Caco-2 (cell line): ENCODE measurements at places on chromosomes 12 and 14. TPM values are rescaled to one million over a fixed set of nuclear protein-coding genes. Genes with fewer than 3 reads are reported as not detected.
A peak's percentile ranks its signal among the peaks of the same experiment; 100 is the strongest.

- H3K4me3 ChIP-seq: peak overlapping the region; percentile 38
- no peaks in the 10 kb centered on the region for H3K36me3 ChIP-seq
- H3K4me1 ChIP-seq: peaks cover 7% of the 10 kb centered on the region
- H3K27me3 ChIP-seq: no peaks in the 10 kb centered on the region
Measured at GRCh38 chr14:20630340-20631022, 11.0 kb downstream of the OR6S1 start.

DNA sequence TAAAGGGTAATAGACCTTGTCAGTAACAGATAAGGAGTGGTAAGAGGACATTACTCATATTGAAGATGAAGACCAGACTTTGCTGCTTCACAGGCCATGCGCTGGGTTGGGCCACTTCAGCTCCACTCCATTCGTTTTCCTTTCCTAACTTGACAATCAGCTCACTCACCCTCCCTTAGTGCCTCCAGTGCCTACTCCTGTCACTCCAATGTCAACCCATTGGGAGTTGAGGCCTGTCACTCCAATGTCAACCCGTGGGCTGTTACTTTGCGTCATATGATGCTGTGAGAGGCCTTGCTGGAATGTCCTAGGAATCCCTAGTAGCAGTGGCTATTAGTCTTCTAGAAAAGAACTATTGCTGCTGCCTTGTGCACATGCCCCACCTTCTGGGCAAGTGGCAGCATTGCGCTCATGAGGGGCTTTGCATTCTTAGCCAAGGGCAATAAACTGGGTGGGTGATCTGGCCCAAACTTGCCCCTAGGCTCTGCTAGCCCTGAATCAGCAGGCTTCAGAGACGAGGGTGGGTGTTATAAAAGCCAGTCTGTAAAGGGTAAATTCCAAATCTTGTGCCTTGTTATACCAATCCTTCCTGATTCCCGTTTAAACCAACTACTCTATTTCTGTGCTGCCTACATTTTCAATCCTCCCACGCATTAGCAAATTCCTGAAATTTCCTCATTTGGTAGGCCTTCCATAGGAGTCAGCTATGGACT lies 36.1 kb downstream of the BAZ2A start:
- no peaks in the 10 kb centered on the region; the same call in 1 of the 2 replicates for H3K36me3 ChIP-seq
- no peaks in the 10 kb centered on the region for H3K27me3 ChIP-seq
- H3K4me3 ChIP-seq: no peak overlapping the region
- H3K27ac ChIP-seq: peak overlapping the region; percentile 81

DNA sequence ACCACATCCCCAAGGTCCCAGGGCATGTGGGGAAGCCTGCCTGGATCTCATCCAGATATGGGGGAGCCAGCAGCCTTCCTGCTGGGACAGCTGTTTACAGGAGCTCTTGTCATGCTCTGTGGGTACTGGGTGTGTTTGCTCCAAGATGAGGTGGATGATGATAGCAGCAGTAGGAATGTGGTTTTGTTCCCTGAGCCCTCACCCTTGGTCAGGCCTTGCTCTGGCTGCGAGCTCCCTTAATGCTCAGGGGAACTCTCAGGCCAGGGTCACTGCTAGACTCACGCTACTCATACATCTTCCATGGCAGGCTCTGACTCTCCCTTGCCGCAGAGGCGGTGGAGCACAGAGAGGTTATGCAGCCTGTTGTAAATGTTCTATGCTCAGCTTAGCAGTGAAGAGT lies 990.3 kb downstream of the AACS start:
- no peaks in the 10 kb centered on the region for H3K27me3 ChIP-seq
- no peak overlapping the region for H3K27ac ChIP-seq
- H3K4me3 ChIP-seq: no peak overlapping the region
- no peaks in the 10 kb centered on the region for H3K36me3 ChIP-seq
- no peaks in the 10 kb centered on the region for H3K4me1 ChIP-seq
- DNase-seq: no peak

GRCh38 chr12:103814436-103814835 lies 26.6 kb downstream of the NT5DC3 start:
- no peak overlapping the region for H3K4me3 ChIP-seq
- DNase-seq: no peak
- H3K4me1 ChIP-seq: no peaks in the 10 kb centered on the region
- no peaks in the 10 kb centered on the region; the same call in 1 of the 2 replicates for H3K36me3 ChIP-seq

DNA sequence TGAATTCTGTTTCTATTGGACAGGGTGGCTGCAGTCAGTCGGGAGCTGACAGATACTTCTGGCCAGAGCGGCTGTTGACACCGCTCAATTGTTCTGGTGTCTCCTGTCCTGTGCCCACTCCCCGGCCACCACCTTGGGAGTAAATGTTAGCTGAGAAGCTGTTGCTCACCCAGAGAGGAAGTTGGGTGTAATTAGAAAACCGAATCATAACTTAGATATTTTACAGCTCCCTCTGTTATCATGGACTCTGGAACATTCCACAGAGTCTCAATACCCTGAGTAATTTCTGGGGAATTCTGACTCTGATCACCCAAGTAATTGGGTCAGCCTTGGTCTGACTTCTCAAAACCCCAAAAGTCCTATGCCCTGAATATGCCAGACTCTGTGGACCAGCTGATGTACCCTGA lies 58.3 kb upstream of the RFLNA start:
- DNase-seq: peak; percentile 51
- no peak overlapping the region for H3K4me3 ChIP-seq
- H3K4me1 ChIP-seq: peaks cover 78% of the 10 kb centered on the region
- H3K36me3 ChIP-seq: no peaks in the 10 kb centered on the region

DNA sequence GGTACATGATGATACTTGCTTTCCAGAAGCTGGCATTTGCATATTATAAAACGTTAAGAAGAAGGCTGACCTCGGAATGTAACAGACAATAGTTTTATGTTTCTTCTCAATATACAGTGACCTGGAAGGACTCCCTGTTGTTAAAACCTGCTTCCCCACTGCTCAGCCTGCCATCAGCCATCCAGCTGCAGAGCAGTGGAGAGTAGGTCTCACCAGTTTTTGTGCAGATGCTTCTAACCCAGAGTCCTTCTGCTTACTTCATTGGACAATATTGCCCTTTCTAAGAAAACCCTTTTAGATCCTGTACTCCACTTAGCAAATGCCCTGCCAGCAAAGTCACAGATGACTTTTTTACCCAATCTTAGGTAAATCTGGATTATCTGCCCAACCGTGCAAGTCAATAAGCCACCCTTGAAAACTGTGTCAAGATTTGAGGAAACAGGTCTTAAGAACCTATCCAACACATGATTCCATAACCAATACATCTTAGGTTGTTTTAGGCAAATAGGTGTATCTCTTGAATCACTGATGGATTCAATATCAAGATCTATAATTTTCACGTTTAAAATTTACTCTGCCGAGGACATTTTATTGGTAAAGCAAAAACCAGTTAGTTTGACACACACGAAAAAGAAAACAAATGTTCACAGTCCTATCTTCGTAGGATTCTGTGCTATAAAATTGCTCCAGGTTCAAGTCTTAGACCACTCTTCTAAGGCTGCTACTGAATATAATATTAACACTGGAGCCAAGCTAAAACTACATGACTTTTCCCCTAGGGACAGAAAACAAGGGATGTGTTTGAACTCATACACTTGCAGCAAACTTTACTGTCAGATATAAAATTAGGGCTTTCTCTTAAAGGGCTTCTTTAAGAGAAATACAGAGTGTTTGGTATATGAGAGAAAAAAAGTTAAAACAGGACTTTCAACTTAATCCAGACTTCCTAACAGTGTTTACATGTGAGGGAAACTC lies 5.7 kb downstream of the PHLDA1 start:
- no peak overlapping the region for H3K4me3 ChIP-seq
- H3K36me3 ChIP-seq: no peaks in the 10 kb centered on the region
- peaks cover 14% of the 10 kb centered on the region for H3K4me1 ChIP-seq
- DNase-seq: no peak
- no peaks in the 10 kb centered on the region for H3K27me3 ChIP-seq

DNA sequence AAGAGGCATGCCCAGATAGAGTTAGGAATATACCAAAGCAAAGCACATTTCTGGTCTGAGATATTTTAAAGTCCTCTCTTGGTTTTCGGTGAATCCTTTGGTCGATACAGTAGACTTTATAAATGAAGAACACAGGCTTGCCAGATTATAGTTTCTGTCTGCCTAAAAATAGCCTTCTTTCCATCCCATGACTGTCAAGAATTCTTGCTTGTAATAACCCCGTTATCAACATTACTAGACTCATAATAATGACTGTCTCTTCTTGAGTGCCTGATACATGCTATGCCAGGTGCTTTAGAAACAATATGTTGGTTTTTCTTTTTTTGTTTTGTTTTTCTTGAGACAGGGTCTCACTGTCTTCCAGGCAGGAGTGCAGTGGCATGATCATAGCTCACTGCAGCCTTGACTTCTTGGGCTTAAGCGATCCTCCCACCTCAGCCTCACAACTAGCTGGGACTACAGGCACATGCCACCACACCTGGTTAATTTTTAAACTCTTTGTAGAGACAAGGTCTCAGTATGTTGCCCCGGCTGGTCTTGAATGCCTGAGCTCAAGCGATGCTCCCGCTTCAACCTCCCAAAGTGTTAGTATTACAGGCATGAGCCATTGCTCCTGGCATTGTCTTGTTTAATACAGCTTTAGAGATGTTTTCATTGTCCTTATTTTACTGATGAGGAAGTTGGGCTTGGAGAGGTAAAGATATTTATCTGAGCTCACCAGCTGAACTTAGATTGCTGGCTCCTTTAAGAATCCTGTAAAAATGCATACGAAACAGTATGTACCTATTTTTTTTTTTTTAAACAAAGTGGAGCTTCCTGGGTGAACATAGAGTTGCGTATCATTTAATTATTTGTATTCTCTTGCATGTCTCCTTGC lies 30.4 kb downstream of the CHST11 start:
- H3K4me3 ChIP-seq: no peak overlapping the region
- no peaks in the 10 kb centered on the region for H3K4me1 ChIP-seq
- no peak overlapping the region for H3K27ac ChIP-seq
- H3K36me3 ChIP-seq: no peaks in the 10 kb centered on the region
- no peaks in the 10 kb centered on the region for H3K27me3 ChIP-seq
- DNase-seq: no peak

DNA sequence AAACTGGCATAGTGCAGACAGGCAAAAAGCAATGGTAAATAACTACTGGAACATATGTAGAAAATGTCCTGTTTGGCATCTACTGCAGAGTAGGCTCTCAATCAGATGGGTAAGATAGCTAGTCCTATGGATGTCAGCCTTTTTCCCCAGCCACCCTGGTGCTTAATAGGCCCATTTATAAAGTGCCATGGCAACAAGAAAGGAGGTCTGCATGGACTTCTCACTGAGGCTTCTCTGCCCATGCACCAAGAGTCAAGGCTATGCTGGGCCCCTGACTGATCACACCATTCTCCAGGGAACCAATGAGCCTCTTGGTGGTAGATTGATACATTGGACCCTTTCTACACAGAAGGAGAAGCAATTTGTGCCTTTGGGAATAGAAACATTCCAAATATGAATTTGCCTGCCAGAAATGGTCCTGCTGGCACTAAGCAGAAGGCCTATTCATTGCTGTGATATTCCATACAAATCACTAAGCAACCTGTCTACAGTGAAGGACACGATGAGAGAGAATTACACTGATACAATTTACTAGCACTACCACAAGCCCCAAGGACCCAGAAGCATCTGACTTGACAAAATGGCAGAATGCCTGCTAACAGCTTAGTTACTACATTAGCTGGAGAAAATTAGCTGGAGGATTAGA lies 43.8 kb downstream of the RESF1 start:
- no peak overlapping the region for H3K4me3 ChIP-seq
- no peaks in the 10 kb centered on the region for H3K4me1 ChIP-seq
- H3K36me3 ChIP-seq: peaks cover under 1% of the 10 kb centered on the region; the same call in 1 of the 2 replicates
- H3K27ac ChIP-seq: no peak overlapping the region
- no peaks in the 10 kb centered on the region for H3K27me3 ChIP-seq
- DNase-seq: no peak

DNA sequence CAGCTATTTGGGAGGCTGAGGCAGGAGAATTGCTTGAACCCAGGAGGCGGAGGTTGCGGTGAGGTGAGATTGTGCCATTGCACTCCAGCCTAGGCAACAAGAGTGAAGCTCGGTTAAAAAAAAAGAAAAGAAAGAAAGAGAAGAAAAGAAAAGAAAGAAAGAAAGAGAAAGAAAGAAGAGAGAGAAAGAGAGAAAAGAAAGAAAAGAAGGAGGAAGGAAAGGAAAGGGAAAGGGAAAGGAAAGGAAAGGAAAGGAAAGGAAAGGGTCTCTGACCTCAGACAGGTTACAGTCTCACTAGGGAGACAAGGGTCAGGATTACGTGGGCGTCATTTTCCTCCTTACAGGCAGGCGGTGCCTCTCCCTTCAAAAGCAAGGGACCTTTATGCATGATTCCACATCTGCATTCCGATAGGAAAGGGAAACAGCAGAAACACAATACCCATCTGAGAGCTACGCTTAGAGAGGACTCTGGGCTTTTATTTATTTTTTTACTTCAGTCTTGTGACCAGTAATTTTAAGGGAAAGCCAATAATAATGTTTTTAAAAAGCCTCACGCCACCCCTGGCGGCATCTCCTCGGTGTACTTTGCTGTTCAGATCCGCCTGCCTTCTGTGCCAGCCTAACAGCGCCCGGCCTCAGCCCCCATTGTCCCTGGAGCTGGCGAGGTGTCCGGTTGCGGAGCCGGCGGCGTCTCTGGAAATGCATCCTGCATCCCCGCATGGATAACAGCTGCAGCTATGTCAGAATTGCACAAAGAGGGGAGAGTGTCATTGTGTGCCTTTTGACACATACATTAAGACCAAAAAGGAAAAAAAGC lies 945 bp upstream of the HIP1R start:
- H3K4me3 ChIP-seq: peak overlapping the region; percentile 72
- no peaks in the 10 kb centered on the region for H3K36me3 ChIP-seq
- H3K4me1 ChIP-seq: peaks cover 29% of the 10 kb centered on the region

- no peak overlapping the region for H3K27ac ChIP-seq
- no peaks in the 10 kb centered on the region for H3K36me3 ChIP-seq
- H3K27me3 ChIP-seq: no peaks in the 10 kb centered on the region
- peaks cover 5% of the 10 kb centered on the region for H3K4me1 ChIP-seq
- DNase-seq: no peak
Measured at GRCh38 chr12:109358154-109358869, 10.6 kb downstream of the MYO1H start.

GRCh38 chr12:46667551-46667950 lies 158.2 kb downstream of the SLC38A4 start:
- no peak for DNase-seq
- no peaks in the 10 kb centered on the region for H3K27me3 ChIP-seq
- no peak overlapping the region for H3K4me3 ChIP-seq
- H3K4me1 ChIP-seq: no peaks in the 10 kb centered on the region

DNA sequence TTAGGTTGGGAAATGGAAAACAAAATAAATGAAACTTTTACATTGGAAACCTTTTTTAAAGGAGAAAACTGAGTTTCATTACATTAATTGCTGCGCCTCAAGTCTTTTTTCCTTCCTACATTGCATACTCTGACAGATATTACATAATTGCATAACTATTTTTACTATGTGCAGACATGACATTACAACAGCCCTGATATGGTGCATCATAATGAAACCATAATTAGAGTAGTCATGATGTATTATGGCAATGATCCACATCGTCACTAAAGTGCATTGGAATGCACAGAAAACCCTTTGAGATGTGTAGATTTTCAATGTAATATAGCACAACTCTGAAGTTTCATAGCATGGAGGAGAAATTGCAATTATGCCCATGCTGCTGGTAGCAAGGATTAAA lies 217.8 kb upstream of the NPAS3 start:
- no peak overlapping the region for H3K27ac ChIP-seq
- no peaks in the 10 kb centered on the region for H3K4me1 ChIP-seq
- H3K4me3 ChIP-seq: no peak overlapping the region
- DNase-seq: no peak

Gene CLEC4E
- total RNA-seq: not detected in 2 replicates

Gene TPH2
- total RNA-seq: not detected in 2 replicates

Gene PMCH
- not detected in 2 replicates for total RNA-seq

Gene DGLUCY
- total RNA-seq: 47.8 and 54.8 TPM in 2 replicates

Gene SLC7A8
- 26.9 and 28.9 TPM in 2 replicates for total RNA-seq

Gene GSKIP
- 24.1 and 27.9 TPM in 2 replicates for total RNA-seq

Gene TMEM179
- not detected in 2 replicates for total RNA-seq

Gene KRT2
- not detected in 2 replicates for total RNA-seq
